ENCODE measurements at places on chromosomes 6 and 20. TPM values are rescaled to one million over a fixed set of nuclear protein-coding genes. Genes with fewer than 3 reads are reported as not detected.
A peak's percentile ranks its signal among the peaks of the same experiment; 100 is the strongest.

Gene OGFRL1
- total RNA-seq = 43.5 TPM

Gene SCGN
- total RNA-seq = not detected

Gene BMP5
- total RNA-seq = not detected

Gene HLA-DRB5
- 23.9 TPM for total RNA-seq

Gene EYS
- total RNA-seq = not detected

Gene NUS1
- 9.9 TPM for total RNA-seq

Gene WFDC12
- total RNA-seq = 13.5 TPM

Gene GMPR
- 12.9 TPM for total RNA-seq

Gene FIG4
- 6.9 TPM for total RNA-seq

Gene BPI
- not detected for total RNA-seq

Gene MYCT1
- 2.1 TPM for total RNA-seq

Gene CPXM1
- total RNA-seq = 3.6 TPM

GRCh38 chr6:3997177-3997770 lies 81.7 kb downstream of the FAM217A start:
- no peak for DNase-seq

- no peak for DNase-seq
These were observed 516.2 kb downstream of the BCKDHB start for GRCh38 chr6:80622641-80623040.

- DNase-seq = no peak
These were observed 25.8 kb downstream of the SERPINB9 start for GRCh38 chr6:2877057-2877882.

DNA sequence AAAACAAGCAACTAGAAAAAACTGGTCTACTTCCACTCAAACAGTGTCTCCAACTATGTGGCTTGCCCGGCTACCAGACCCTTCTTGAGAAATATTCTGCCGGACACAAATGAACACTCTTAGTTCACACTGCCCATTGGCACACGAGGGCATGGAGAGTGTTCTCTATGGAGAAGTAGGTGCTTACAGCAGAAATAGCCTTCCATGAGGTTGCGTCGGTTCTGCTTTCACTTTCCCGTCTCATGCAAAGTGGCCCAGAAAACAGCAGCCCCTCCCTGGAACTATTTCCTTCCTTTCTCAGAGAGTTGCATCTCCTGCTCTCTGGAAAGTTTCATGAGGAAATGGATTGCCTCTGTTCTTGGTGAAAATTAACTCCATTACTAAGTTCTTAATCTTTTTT lies 9.5 kb upstream of the HLA-DOA start:
- DNase-seq = peak; percentile 67

DNA sequence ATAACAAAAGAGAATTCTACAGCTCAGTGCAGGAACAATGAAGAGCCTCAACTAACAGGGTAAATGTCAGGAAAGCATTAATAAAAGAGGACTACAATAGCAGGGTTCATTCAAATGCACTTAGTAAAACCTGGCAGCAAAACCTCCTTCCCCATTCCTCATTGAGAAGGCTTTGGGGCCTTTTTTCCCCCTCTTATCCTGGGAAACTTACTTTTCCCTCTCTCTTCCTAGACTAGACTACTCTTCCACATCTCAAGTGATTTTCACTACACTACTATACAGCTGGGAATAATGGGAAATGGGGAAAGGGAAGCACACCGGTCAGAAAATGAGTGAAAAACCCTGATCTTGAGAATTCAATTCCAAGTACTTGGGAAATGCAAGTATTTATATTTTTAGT lies 10.1 kb downstream of the ROMO1 start:
- DNase-seq = no peak

DNA sequence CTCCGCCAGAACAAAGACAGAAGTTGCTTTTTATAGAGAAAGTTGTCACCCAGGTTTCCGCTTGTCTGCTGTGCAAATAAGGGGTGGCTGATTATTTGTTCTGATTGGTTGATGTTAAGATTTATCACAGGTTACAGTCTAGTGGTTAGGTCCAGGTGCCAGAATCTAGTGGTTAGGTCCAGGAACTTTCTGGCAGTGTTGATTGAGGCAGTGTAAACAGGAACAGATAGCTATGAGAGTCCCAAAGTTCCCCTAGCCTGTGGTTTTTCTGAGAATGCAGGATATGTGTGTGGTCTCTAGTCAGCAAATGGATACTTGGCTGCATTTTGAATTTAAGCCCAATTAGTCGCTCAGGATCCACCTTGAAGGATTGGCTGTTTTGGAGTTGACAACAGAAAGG lies 148.0 kb downstream of the TMEM200A start:
- no peak for DNase-seq

DNA sequence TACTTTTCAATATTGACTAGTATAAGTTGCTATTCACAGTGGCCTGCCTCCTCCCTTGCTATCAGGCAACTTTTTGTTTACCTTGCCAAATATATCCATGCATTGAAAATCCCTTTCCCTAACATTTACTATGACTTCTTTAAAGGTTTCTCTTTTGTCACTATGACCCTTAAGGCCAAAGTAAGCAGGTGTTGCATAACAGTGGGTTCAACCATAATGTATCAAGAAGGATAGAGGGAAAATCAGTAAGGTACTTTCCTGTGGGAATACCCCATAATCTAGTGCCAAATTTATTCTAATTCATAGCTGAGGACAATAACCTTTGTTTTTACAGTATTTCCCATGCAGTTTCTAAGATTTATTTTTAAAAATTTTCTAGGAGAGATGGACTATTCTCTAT lies 527.6 kb downstream of the CDKAL1 start:
- no peak for DNase-seq

GRCh38 chr6:121584586-121585369 lies 149.3 kb downstream of the GJA1 start:
- no peak for DNase-seq

- DNase-seq = no peak
These were observed 1075.0 kb upstream of the GJE1 start for GRCh38 chr6:141057761-141058160.

GRCh38 chr6:33333666-33334065 lies 16.1 kb upstream of the ZBTB22 start:
- no peak for DNase-seq

- no peak for DNase-seq
These were observed 387.9 kb downstream of the ADGRB3 start for GRCh38 chr6:69022993-69023392.

DNA sequence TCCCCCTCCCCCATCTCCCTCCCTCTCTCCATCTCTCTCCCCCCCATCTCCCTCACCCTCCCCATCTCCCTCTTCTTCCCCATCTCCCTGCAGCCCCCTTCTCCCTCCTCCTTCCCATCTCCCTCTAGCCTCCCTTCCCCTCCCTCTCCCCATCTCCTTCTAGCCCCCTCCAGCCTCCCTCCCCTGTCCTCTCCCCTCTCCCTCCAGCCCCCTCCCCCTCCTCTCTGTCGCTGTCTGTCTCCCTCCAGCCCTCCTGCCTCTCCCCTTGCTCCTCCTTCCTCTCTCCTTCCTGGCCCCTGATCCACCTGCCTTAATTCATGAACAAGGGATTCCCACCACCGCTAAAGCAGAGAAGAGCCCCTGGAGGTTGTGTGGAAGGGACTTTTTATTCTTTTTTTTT lies 26.9 kb upstream of the CHMP4B start:
- DNase-seq = no peak

DNA sequence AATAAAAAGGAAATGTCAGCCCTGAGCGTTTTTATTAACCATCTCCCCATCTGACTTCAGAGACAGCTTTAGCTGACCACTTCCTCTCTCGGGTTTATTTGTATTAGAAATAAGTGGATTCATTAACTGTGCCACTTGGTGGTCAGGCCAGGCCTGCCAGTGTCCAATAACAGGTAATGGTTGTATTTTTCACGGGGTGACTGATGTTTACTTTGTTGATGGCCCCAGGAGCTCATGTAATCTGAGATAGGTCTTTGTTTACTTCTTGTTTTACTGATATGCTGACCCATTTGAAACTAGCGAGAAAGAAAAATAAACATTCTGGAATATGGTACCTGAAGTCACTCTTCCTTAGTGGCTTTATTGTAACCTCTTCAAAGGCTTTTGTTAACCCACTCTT lies 504.3 kb upstream of the SLC35B3 start:
- no peak for DNase-seq

DNA sequence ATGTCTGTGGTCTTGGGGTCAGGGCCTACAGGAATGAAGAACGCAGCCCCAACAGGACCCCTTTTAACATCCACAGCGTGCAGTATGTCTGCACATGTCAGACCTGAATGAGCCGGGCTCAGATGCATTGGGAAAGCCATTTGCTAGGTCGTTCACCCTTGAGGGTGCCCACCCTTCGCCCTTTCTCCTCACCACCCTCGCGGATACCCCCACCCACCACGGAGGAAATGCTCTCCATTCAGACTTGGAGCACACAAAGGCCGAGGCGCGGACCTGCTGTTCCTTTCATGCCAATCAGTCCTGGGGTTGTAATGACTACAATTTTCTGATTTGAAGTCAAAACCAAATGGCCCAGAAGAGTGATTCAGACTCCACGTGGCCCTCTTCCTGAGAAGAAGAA lies 62.7 kb downstream of the EDN3 start:
- DNase-seq = no peak

GRCh38 chr6:31091680-31092079 lies 20.7 kb downstream of the C6orf15 start:
- no peak for DNase-seq

DNA sequence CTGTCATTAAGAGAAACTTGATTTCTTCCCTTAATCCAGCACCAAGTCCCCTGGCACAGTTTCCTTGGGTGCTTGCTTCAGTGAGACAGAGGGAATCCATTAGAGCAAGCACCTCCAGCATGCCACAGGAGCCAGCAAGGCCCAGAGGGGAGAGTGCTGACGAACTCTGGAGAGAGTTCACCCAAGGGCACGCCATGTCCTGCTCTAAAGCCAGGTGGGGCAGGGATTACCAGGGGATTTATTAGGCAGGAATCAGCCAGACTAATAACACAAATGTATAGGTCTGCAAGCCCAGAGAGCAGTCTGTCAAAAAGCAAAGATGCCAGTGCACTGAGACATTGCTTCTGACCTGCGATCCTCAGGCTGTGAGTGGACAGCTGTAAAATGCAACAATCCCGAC lies 155.4 kb upstream of the SYNDIG1 start:
- DNase-seq = no peak

DNA sequence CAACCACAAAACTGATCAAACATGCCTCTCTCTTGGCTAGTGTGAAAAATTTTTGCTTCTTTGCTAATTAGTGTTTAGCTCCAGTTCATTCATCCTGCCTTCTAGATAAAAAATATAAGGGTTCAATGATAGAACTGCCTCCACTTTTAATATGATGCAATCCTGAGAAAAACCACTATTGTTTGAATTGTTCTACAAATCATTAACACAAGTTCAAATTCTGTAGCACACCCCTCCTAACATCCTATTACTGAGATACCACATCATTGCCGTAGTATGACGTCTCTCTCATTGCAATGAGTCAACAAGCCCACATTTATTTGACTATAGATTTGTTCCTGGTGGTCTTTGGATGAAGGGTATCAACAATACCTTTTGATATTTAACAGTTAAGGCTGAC lies 365.8 kb upstream of the OPRM1 start:
- DNase-seq = no peak

DNA sequence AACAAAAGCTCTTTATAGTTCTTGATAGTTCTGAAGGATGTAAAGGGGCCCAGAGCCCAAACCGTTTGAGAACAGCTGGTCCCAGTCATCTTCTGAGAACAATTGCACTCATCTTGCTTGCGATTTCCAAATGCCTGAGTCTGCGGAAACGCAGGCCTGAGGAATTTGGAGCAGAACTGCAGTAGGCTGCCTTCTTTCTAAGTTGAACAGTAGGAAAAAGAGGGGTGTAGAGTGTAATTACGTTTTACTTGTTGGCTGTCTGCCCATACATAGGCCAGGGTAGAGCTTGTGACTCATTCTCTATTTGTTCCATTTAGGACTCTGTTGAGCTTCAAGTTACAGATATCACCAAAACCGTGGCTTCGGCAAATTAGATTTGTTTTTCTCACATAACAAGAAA lies 42.0 kb upstream of the KIF16B start:
- DNase-seq = no peak

- no peak for DNase-seq
These were observed 299.7 kb downstream of the PLCB1 start for GRCh38 chr20:8431538-8432434.

DNA sequence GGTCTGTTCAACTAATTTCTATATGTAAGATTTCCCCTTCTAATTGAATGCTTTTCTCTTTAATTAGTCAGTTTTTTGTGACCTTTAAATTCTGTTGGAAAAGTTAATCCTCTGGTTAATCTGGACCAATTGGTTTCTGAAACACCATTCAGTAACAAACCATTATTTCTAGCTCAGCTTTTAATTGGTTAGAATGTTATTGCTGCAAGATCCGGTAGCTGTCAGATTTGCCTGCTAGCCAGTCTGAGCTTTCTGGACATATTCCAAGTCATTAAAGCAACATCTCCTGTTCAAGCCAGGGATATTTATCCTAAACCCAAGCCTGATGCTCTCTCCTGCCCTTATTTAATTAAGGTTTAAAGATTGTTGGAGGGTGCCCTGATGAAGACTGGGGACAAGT lies 55.1 kb upstream of the FBXL4 start:
- no peak for DNase-seq

GRCh38 chr6:167141667-167142432 lies 15.9 kb downstream of the GPR31 start:
- no peak for DNase-seq

DNA sequence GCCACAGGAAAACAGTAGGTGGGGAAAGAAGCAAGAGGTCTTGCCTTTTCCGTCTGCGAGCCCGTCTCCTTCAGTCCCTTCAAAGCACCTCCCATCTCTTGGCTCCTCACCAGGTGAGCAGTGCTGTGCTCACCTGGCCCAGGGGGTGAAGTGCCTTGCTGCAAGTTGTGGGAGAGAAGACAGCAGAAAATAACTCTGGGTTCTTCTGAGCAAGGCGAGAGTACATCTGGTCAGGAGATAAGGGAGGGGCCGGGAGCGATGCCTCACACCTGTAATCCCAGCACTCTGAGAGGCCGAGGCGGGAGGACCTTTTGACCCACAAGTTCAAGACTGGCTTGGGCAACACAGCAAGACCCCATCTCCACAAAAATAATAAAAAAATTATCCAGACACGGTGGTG lies 35.6 kb upstream of the TGM3 start:
- DNase-seq = peak; percentile 76

GRCh38 chr6:105608711-105609374 lies 206.0 kb upstream of the PREP start:
- DNase-seq = no peak

GRCh38 chr6:21610341-21610740 lies 16.8 kb downstream of the SOX4 start:
- no peak for DNase-seq

Measured in lower leg skin (tissue), 4 donors.